Nucleus accumbens (tissue), 56 donors: ENCODE measurements at places on chromosomes 1 and 21.

DNA sequence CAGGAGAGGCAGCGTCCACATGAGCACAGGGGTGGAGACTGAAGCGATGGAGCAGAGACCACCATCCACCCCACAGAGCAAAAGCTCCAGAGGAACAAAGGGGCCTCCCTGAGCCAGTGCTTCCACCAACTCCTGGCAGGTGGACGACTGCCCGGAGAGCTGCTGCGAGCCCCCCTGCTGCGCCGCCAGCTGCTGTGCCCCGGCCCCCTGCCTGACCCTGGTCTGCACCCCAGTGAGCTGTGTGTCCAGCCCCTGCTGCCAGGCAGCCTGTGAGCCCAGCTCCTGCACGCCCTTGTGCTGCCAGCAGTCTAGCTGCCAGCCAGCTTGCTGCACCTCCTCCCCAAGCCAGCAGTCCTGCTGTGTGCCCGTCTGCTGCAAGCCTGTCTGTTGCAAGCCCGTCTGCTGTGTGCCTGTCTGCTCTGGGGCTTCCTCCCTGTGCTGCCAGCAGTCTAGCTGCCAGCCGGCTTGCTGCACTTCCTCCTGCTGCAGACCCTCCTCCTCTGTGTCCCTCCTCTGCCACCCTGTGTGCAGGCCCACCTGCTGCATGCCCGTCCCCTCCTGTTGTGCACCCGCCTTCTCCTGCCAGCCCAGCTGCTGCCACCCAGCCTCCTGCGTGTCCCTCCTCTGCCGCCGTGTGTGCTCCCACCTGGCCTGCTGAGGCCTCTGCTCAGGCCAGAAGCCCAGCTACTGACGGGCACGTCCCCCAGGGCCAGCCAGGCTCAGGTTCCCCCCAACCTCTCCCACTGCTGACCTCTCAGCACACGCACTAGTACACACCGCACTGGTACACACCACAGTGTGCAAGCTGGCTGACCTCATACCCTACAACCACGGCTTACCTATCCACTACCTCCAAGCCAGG is 5.4 kb downstream of the KRTAP10-12 start:
- DNase-seq: no peak

- no peak for DNase-seq
Measured at GRCh38 chr1:31871703-31872102, 55.9 kb upstream of the SPOCD1 start.

GRCh38 chr1:222243902-222244301 is 304.0 kb downstream of the HHIPL2 start:
- DNase-seq: no peak

GRCh38 chr1:233482388-233482787 is 131.5 kb upstream of the KCNK1 start:
- no peak for DNase-seq
